NCI-H2081 treated with DMSO at 0.1 percent for 48 hours (cell line): ENCODE measurements at places on chromosomes 6 and 20.

- DNase-seq, result no peak
Measured at GRCh38 chr20:37776526-37776925, 82.7 kb downstream of the CTNNBL1 start.

DNA sequence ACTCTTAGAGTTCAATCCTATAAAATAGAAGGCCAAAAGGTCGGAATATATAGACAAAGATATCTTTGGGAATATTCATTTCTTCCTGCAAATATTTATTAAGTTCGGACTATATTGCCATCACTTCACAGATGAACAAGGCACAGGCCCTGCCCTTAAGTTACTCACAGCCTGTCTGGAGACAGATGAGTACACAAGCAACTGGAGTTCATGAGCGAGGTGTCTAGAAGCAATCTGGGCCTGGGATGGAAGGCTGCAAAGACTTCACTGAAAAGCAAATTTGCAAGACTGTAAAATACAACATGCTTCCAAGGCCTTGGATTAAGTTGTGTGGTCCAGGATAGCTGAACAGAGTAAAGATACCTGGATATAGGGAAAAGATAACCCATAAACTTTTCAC lies 56.7 kb upstream of the CEP85L start:
- DNase-seq, result no peak

DNA sequence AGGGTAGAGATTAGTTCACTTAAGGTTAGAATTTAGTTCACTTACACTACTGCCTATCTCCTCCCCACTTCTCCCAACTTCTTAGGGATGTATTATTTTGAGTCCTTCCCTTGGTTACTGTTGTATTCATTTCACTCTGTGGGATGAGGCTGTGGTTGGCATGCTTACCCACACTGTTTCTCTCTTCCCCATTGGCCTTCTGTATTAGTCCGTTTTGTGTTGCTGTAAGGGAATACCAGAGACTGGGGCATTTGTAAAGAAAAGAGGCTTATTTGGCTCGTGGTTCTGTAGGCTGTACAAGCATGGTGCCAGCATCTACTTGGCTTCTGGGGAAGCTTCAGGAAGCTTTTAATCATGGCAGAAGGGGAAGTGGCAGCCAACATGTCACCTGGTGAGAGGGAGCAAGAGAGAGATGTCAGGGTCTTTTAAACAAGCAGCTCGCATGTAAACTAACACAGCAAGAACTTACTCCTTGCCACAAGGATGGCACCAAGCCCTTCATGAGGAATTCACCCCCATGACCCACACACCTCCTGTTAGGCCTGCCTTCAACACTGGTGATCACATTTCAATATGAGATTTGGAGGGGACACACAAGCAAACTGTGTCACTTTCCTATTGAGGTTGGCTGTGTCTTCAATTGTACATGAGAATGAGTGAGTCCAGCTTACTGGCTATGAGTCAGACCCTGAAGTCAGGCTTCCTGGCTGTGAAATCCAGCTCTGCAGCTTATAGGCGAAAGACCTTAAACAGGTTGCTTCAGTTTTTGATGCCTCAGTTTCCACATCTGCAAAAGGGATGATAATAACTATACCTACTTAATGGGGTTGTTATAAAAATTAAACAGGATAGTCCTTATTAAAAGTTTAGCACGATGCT lies 53.3 kb downstream of the SYNDIG1 start:
- DNase-seq, result no peak

DNA sequence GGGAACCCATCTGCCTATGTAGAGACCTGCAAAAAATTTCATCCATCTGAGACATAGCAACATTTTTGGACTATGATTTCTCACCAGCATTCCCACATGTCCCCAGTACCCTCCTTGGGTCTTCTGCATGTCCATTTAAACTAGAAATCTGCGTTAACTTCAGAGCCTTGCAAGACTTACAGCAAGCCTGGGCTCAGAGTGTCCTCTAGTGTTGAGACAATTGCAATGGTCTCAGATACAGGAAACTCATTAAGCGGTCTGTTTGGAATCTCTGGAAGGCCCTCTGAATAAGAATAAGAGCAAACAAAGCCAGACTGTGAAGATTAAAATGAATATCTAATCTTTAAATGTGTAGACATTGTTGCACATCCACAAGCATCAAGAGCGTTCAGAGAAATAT lies 20.5 kb upstream of the PI3 start:
- no peak for DNase-seq

DNA sequence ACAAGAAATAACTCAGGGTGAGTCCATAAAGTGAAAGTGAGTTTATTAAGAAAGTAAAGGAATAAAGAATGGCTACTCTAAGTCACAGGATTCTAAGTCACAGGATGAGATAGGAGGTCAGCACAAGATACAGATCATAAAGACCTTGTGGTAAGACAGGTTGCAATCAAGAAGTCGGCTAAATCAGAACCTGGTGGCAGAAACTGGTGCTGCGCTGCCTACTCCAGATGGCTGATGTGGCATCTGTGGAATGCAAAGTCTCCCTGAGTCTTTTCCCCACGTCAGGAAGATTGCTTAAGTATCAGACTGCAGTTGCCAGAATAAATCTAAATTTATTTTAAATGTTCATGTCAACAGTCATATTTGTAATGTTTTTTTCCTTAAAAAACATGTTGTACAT lies 10.7 kb upstream of the KCNK15 start:
- DNase-seq, result no peak

DNA sequence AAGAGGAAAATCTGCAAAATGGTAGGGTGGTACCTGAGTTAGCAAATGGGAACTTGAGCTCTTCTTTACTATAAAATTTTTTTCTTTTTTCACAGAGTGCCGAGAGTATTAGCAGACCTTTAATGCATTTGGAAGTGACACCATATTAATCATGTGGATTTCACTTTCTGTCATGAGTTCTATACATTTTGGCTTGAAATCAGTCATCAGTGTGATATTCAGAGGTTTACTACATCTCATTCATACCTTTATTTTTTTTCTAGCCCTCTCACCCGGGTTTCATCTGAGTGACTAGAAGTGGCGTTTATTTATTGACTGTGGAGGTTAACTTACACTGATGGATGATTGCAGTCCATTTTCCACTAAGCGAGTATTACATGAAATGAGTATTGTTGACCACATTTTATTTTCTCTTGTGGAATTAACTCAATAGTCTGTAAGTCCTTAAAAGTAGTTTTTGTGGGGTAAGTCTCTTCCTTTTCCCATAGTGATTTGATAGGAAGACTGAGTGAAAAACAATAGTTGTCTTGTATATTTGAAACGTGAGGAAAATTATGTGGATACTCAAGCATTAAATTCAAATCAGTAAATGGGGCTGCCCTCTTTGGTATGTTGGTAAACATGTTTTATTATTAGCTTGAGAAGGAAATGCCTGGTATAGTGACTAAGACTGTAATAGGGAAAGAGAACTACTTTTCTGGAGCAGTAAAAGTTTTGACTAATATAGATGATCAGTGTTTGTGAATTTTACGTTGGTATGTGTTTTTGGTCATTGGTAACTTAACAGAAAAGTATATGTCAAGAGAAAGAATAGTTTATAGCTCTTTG lies 55.5 kb downstream of the JARID2 start:
- DNase-seq, result no peak

DNA sequence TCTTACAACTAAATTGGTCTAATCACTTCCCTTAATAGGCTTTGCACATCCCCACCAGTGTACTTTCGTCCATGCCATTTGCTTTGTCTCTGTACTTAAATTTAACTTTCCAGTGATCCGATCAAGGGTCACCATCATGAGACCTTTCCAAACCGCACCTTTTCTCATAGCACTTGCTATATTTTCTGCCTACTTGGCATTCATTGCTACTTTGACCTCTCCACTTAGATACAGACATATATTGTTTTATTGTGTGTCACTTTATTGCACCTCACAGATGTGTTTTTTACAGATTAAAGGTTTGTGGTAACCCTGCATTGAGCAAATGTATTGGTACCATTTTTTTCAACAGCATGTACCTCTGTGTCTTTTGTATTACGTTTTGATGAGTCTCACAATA lies 14.8 kb downstream of the SUMO4 start:
- no peak for DNase-seq

GRCh38 chr6:163414946-163415619 lies 565 bp downstream of the QKI start:
- no peak for DNase-seq

- no peak for DNase-seq
Measured at GRCh38 chr6:115969930-115970273, 90.8 kb downstream of the FRK start.

GRCh38 chr20:11054266-11054993 lies 380.6 kb upstream of the JAG1 start:
- DNase-seq, result no peak

DNA sequence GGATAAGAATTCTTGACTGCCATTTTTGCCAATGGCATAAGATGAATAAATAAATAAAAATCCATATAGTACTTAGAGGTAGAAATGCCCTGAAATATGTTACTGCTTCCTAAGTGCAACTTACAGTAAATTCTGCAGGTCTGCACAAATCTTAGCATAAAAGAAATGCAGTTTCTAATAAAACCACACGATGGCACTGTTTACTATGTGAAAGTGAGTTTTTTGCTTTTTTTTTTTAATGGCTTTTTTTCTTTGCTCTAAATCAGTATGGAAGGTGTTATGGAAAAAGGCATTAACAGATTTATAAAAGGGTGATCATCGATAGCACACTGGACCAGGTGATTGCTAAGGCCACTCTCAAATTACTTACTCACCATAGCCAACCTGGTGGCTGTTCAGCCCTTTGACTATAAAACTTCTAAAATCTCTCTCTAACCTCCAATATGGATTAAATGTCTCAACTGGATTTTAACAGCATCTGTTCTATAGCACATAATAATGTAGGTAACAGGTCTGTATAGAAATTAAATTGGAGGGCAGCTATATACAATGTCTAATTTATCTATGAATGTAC lies 45.8 kb downstream of the AHI1 start:
- DNase-seq, result no peak

GRCh38 chr6:64334636-64335035 lies 699.0 kb downstream of the PHF3 start:
- no peak for DNase-seq
